ENCODE measurements at places on chromosomes 4 and X. TPM values are rescaled to one million over a fixed set of nuclear protein-coding genes. Genes with fewer than 3 reads are reported as not detected.
A peak's percentile ranks its signal among the peaks of the same experiment; 100 is the strongest.

GRCh38 chr4:6509587-6509986, 37.2 kb upstream of the PPP2R2C start:
- H3K4me1 ChIP-seq, result no peaks in the 10 kb centered on the region
- no peaks in the 10 kb centered on the region for H3K36me3 ChIP-seq
- H3K27me3 ChIP-seq, result peaks cover 6% of the 10 kb centered on the region
- DNase-seq, result no peak

- no peaks in the 10 kb centered on the region for H3K36me3 ChIP-seq
- DNase-seq, result no peak
- peaks cover 11% of the 10 kb centered on the region for H3K4me1 ChIP-seq
- no peak overlapping the region for H3K4me3 ChIP-seq
These were observed 4.9 kb upstream of the ABCG2 start for GRCh38 chr4:88163336-88163735.

- peak overlapping the region; percentile 96 for H3K27ac ChIP-seq
- peak; percentile 79 for DNase-seq
- H3K4me1 ChIP-seq, result peaks cover 6% of the 10 kb centered on the region
- H3K4me3 ChIP-seq, result peak overlapping the region; percentile 59
- H3K36me3 ChIP-seq, result no peaks in the 10 kb centered on the region
These were observed 1.5 kb downstream of the ELF4 start for GRCh38 chrX:130108647-130109428.

GRCh38 chr4:152033621-152034020, 272.8 kb upstream of the GATB start:
- no peaks in the 10 kb centered on the region for H3K27me3 ChIP-seq
- no peak for DNase-seq
- no peak overlapping the region for H3K4me3 ChIP-seq
- no peaks in the 10 kb centered on the region for H3K36me3 ChIP-seq
- peaks cover 8% of the 10 kb centered on the region for H3K4me1 ChIP-seq

The TMSB15A gene
- total RNA-seq, result 3.9 TPM

- H3K4me3 ChIP-seq, result no peak overlapping the region
- H3K4me1 ChIP-seq, result peaks cover 17% of the 10 kb centered on the region
- peaks cover 6% of the 10 kb centered on the region for H3K27me3 ChIP-seq
- no peaks in the 10 kb centered on the region for H3K36me3 ChIP-seq
- no peak overlapping the region for H3K27ac ChIP-seq
These were observed 2.3 kb downstream of the NWD2 start for GRCh38 chr4:37246891-37247290.

DNA sequence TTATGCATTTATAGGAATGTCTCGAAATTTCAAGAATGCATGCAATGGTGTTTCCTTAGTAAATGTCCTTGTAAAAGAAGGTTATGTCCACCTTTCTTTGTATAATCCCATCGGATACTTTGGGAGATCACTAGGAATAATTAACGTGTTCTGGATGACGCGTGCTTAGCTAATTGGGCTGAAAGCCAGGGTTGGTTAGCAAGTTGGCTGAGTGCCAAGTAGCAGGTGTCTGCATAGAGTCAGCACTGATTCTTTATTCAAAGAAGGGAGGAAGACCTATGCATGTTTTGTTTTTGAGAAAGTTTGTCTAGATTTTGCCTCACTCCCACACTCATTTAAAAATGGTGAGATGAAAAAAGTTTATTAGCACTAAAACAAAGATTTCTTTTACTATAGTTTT, 144.6 kb downstream of the SOX3 start:
- no peak overlapping the region for H3K4me3 ChIP-seq
- no peaks in the 10 kb centered on the region for H3K36me3 ChIP-seq
- no peaks in the 10 kb centered on the region for H3K27me3 ChIP-seq
- no peaks in the 10 kb centered on the region for H3K4me1 ChIP-seq
- H3K27ac ChIP-seq, result no peak overlapping the region
- peak; percentile 2 for DNase-seq

The GPR34 gene
- 5.1 TPM for total RNA-seq

- H3K27me3 ChIP-seq, result no peaks in the 10 kb centered on the region
- H3K4me3 ChIP-seq, result no peak overlapping the region
- no peaks in the 10 kb centered on the region for H3K4me1 ChIP-seq
- no peak overlapping the region for H3K27ac ChIP-seq
These were observed 7.0 kb downstream of the AMMECR1 start for GRCh38 chrX:110310896-110311295.

DNA sequence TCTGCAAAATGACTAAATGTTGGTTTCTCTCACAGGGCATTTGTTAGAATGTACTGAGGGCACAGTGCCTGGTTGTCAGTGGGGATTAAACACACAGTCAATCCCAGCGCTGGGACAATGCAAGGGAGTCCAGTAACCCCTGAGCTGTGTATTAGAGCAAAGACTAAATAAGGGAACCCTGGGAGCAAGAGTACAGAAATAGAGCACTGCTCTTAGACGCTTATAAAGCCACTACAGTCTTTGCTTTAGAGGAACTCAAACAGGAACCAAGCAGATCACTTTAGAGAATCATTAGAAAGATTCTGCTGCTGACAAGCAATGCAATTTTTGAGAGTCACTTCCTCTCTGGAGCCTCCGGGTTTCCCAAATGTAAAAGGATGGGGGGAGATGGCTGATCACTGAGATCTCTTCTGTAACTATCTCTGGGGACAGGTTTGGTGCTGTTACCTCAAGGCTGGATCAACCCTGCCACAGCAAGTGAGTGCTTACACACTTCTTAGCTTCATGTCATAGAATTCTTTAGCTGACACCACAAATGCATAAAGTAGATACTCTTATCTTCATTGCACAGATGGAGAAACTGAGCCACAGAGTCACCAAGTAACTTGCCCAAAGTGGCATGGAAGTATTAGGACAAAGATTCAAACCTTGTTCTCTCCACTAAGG, 137.8 kb upstream of the CPEB2 start:
- DNase-seq, result no peak
- no peaks in the 10 kb centered on the region for H3K36me3 ChIP-seq
- H3K4me3 ChIP-seq, result no peak overlapping the region
- H3K4me1 ChIP-seq, result peaks cover 6% of the 10 kb centered on the region

DNA sequence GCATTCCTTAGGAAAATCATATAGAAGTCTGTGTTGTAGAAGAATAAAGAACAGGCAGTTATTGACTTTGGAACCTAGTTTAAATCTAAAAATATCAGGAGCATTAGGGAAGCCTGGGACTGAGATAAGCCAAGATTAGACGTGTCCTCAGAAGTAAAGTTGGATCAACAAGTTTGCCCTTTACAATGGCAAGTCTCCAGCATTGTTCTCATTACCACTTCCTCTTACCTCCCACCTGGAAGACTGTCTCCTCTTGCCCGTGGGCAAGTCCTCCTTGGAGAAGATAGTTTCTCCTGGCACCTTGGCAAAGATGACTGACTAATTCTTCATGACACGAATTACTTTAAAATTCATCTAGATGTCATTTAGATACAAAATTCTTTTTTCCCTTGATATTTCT, 37.8 kb downstream of the CNKSR2 start:
- DNase-seq, result no peak
- H3K27me3 ChIP-seq, result no peaks in the 10 kb centered on the region
- no peaks in the 10 kb centered on the region for H3K4me1 ChIP-seq
- no peaks in the 10 kb centered on the region for H3K36me3 ChIP-seq
- no peak overlapping the region for H3K4me3 ChIP-seq

DNA sequence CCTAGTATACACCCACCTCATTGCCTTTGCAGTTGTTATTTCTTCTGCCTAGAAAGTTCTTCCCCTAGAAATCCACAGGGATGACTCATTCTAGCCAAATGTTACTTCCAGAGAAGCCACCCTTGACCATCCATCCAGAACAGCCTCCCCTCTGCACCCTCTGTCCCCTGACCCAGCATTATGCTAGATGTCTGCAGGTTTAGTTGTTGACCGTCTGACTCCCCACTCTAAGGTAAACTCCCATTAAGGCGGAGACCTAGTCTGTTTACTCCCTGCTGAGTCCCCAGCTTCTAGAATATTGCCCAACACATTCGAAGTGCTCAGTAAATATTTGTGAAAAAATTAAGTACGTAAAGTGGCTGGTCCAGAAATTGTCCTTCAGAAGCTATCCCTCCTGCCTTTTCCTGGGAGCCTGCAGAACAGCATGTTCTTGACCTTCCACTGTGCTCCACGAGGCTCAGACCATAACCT, 11.0 kb downstream of the SRD5A3 start:
- H3K27me3 ChIP-seq, result no peaks in the 10 kb centered on the region
- DNase-seq, result no peak
- H3K4me3 ChIP-seq, result no peak overlapping the region
- H3K27ac ChIP-seq, result no peak overlapping the region
- peaks cover 8% of the 10 kb centered on the region for H3K4me1 ChIP-seq
- no peaks in the 10 kb centered on the region for H3K36me3 ChIP-seq

The DDX53 gene
- not detected for total RNA-seq

- H3K4me3 ChIP-seq, result no peak overlapping the region
- no peaks in the 10 kb centered on the region for H3K27me3 ChIP-seq
- peaks cover 80% of the 10 kb centered on the region for H3K4me1 ChIP-seq
- no peak overlapping the region for H3K27ac ChIP-seq
- H3K36me3 ChIP-seq, result no peaks in the 10 kb centered on the region
- peak; percentile 27 for DNase-seq
These were observed 65.1 kb downstream of the PPP3CA start for GRCh38 chr4:101282076-101282844.

DNA sequence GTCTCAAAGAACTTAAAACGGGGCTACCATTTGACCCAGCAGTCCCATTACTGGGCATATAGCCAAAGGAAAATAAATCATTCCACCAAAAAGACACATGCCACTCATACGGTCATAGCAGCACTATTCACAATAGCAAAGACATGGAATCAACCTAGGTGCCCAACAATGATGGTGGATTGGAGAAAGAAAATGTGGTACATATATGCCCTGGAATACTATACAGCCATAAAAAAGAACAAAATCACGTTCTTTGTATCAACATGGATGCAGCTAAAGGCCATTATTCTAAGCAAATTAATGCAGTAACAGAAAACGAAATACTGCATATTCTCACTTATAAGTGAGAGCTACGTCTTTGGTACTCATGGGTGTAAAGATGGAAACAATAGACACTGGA, 138.1 kb upstream of the NEIL3 start:
- H3K36me3 ChIP-seq, result no peaks in the 10 kb centered on the region
- no peaks in the 10 kb centered on the region for H3K27me3 ChIP-seq
- no peak overlapping the region for H3K4me3 ChIP-seq

The CYSLTR1 gene
- 7.1 TPM for total RNA-seq

DNA sequence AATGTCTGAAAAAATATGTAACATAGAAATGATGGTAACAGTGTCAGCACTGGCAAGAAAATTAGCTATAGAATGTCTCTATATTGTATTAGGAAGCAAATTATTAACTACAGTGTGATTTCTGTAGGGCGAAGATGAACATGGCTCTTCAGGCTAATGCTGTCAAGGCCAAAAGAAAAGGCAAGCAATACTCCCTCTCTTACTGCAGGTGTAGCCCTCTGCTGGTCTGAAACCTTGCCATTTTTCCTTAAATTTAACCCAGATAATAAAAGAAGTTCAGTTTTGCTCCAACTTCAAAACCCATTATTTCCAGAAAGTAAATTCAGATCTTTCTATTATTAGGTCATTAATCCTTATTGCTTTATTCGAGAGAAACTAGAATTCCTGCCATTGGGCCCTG, 215.9 kb downstream of the LRBA start:
- DNase-seq, result no peak
- no peak overlapping the region for H3K27ac ChIP-seq
- H3K27me3 ChIP-seq, result no peaks in the 10 kb centered on the region
- H3K36me3 ChIP-seq, result no peaks in the 10 kb centered on the region
- no peaks in the 10 kb centered on the region for H3K4me1 ChIP-seq
- no peak overlapping the region for H3K4me3 ChIP-seq

The ATP6AP1 gene
- 26.6 TPM for total RNA-seq

GRCh38 chr4:87677731-87678130, 27.7 kb downstream of the DMP1 start:
- no peak overlapping the region for H3K4me3 ChIP-seq
- no peak overlapping the region for H3K27ac ChIP-seq
- no peaks in the 10 kb centered on the region for H3K27me3 ChIP-seq
- no peak for DNase-seq
- H3K36me3 ChIP-seq, result no peaks in the 10 kb centered on the region
- H3K4me1 ChIP-seq, result no peaks in the 10 kb centered on the region

The TBX22 gene
- total RNA-seq, result not detected
